GDM1 (cell line): ENCODE measurements at places on chromosomes 1 and 21.

DNA sequence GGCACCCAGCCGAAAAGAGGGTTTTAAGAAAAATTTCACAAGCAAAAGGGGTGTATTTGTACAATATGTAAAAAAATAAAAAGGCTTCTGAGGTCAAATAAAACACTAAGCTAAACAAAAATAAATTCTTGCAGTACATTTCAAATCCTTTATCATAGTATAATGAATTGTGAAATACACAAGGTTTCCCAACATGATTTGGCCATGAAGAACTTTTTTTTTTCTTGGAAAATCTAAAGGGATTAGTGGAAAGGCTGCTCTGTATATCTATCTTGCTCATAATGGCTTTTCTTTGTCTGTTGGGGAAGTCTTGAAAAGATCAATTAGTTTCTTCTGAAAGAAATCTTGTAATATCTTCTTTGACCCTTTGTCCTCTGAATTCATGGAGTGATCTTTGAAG is 593.4 kb downstream of the PLPP3 start:
- DNase-seq = no peak

DNA sequence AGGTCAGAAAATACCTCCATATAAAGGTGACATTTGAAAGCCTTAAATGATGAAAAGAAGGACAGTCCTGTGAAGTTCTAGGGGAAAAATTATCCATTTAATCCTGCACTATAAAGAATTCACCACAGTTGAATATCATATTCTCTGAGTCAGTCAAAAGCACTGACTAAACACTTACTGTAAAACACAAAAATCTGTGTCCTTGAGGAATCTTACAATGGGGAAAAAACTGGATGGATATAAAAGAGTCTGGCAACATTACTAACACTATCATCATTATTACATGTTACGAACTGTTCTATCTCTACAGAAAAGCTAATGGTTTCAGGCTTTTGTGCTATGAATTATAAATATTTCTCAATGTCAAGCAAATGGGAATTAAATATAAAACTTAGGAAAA is 42.4 kb upstream of the HP1BP3 start:
- no peak for DNase-seq

DNA sequence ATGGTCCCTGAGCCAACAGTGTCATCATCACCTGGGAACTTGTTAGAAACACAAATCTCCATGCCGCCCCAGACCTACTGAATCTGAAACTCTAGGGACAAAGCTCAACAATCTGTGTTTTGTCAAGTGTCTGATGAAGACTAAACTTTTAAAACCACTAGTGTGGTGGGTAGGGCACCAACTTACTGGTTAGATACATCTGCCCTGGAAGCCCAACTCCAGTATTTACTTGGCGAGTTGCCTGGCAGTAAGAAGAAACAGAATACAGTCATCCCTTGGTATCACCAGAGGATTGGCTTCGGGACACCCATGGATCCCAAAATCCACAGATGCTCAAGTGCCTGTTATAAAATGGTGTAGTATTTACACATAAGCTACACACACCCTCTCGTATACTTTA is 367.9 kb upstream of the DUSP10 start:
- no peak for DNase-seq

DNA sequence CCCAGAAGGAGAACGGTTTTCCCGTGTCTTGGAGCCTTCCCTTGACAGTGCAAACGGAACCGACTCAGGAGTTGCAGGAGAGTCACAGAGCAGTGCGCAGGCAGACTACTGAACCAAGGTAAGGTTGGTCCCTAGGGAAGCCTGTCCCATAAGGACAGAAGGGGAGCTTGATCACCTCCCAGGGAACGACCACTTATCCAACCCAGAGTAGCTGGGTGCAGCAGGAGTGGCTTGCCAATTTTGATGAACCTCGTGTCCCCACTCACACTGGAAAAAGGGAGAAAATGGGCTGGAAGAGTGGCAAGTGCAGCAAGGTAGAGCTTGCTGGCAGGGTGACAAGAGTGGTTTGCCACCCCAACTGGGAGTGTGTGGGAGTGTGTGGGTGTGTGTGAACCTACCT is 95.1 kb downstream of the LIPI start:
- no peak for DNase-seq

GRCh38 chr1:63674865-63675419 is 81.7 kb downstream of the PGM1 start:
- DNase-seq = no peak

GRCh38 chr1:3478187-3478586 is 23.7 kb downstream of the ARHGEF16 start:
- DNase-seq = no peak

DNA sequence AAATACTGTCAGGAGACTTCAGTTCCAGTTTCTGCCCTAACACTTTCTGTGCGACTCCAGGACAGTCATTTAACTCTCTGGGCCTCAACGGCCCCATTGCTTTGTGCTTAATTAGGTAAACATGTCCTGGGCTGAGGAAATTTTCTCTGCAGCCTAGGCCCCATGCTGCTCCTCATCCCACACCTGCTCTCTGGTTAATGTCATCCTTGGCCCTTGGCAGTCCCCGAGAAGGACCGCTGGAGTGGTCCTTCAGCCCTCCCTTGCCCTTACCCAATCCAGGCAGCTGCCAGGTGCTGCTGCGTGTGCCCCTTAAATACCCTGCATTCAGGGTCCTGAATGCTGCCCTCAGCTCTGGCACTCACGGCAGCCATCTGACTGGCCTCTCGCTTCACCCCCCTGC is 18.7 kb downstream of the UBL4B start:
- no peak for DNase-seq

DNA sequence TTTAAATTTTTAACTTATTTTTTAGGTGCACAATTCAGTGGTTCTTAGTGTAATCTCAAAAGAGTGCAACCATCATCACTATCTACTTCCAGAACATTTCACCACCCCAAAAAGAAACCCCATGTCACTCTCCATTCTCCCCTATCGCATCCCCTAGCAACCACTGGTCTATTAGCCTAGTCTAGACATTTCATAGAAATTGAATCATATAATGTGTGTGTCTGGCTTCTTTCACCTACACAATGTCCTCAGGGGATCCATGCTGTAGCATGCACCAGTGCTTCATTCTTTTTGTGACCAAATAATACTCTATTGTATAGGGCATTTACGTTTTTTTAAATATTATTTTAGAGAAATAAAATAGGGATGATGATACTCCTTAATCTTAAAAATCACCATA is 64.7 kb downstream of the JAK1 start:
- DNase-seq = no peak

GRCh38 chr21:9750341-9751086 is 770.9 kb upstream of the TPTE start:
- DNase-seq = no peak

GRCh38 chr1:180927348-180927747 is 14.7 kb downstream of the KIAA1614 start:
- no peak for DNase-seq

DNA sequence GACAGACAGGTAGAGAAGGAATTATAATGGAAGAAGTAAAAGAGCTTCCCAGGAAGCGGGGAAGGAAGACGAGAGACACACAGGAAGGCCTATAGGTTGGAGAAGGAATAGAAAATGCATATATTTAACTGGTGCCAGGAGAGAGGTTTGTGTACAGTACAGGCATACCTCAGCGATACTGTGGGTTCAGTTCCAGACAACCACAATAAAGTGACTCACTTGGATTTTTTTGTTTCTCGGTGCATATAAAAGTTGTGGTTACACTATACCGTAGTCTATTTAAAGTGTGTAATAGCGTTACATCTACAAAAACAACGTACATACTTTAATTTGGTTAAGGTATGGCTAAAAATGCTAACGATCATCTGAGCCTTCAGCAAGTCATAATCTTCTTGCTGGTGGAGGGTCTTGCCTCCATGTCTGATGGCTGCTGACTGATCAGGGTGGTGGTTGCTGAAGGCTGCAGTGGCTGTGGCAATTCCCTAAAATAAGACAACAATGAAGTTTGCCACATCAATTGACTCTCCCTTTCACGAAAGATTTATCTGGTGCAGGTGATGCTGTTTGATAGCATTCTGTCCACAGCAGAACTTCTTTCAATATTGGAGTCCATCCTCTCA is 16.0 kb downstream of the YARS1 start:
- DNase-seq = no peak

DNA sequence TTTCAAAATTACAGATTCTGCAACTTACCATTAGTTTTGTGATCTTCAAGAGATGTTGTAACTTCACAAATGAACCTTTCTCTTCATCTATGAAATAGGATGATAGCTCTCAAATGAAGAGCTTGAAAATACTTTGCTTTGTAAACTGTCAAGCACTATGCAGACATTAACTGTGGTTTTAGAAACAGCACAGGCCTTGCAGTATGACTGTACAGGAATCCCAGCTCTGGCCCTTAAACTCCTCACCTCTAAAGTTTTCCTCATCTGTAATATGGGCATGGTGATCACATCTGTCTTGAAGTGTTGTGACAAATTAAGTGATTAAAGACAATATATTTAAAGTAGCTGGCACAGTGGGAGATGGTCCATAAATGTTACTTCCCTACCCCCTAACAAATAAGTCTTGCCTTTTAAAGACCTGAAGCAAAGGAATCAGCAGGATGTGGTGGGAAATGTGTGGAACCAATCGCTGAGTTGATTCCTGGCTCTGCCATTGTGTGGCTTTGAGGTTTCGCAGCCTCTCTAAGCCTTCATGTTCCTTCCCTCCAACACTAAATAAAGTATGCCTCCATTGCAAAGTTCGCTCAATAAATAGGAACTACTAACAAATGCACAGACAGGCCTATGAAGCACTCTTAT is 5.5 kb upstream of the PTP4A2 start:
- DNase-seq = peak; percentile 87

GRCh38 chr1:56032096-56032676 is 547.2 kb downstream of the PLPP3 start:
- no peak for DNase-seq

GRCh38 chr1:20538227-20538626 is 14.1 kb upstream of the FAM43B start:
- DNase-seq = no peak

GRCh38 chr1:73517603-73518191 is 680.3 kb downstream of the LRRIQ3 start:
- DNase-seq = no peak

GRCh38 chr1:159187647-159188374 is 16.4 kb downstream of the CADM3 start:
- no peak for DNase-seq

DNA sequence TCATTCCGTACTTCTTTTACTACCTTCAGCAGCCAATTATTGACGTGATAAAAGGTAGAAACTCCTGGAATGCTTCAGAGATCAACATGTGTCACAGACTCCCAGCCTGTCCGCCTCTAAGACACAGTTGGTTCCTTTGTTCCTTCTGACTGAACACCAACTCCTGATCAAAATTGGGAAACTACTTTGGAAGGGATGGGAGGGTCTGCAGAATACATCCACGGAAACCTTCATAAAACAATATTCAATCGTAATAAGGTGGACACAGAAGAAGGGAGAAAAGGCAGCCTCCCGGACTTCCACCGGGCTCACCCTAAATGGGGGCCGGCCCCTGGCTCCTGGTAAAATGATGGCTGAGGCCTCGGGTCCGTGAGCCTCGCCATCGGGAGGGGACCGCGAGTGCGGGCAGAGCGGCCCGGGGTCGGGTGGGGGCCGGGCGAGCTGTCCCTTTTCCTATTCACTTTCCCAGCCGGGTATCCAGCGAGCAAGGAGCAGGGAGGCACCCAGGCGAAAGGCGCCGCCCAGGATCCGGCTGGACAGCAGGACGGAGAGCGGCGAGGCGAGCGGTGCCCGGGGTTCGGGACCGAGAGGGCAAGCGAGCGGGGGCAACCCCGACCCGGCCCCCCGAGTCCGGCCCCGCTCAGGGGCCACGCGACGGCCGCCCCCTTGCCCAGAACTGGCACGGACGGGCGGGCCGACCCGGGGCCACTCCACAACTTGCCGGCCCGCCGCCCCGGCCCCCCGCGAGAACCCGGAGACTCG is 805 bp downstream of the NRIP1 start:
- DNase-seq = no peak

GRCh38 chr1:237261198-237261597 is 219.2 kb downstream of the RYR2 start:
- DNase-seq = no peak

GRCh38 chr1:40796939-40797667 is 13.5 kb downstream of the KCNQ4 start:
- no peak for DNase-seq

DNA sequence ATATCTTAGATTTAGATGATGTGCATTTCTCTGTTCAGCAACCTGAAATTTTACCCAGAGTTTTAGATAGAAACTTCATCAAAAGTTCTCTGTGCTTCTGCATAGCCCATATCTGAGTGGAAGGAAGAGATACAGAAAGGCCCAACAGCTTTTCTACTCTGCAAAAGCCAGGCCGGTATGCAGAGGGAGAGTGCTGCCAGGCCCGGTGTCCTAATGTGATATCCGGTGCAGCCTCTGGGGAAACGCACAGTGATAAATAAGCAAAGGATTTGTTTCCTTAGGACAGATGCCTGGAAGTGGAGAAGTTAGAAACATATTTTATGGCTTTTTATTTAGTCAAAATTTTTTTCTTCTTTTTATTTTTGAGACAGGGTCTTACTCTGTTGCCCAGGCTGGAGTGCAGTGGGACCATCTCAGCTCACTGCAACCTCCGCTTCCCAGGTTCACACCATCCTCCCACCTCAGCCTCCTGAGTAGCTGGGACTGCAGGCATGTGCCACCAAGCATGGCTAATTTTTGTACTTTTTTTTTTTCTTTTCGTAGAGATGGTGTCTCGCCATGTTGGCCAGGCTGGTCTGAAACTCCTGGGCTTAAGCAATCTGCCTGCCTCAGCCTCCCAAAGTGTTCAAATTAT is 145.8 kb downstream of the PATJ start:
- DNase-seq = no peak

DNA sequence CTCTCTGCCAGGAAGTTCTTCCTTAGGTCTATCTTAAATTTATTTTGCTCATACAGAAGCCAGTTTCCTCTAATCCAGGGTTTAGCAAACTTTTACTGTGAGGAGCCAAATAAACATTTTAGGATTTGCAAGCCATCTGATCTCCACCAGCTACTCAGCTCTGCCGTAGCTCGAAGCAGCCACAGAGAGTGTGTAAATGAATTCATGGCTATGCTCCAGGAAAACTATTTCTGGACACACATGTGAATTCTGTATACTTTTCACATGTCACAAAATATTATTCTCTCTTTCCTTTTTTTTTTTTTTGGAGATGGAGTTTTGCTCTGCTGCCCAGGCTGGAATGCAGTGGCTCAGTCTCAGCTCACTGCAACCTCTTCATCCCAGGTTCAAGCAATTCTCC is 13.4 kb upstream of the AGTRAP start:
- DNase-seq = no peak
